Smooth muscle cell of the brain vasculature (primary cell): ENCODE measurements at places on chromosomes 2 and 18.

GRCh38 chr2:68865108-68865507 is 6.1 kb downstream of the BMP10 start:
- DNase-seq = no peak

DNA sequence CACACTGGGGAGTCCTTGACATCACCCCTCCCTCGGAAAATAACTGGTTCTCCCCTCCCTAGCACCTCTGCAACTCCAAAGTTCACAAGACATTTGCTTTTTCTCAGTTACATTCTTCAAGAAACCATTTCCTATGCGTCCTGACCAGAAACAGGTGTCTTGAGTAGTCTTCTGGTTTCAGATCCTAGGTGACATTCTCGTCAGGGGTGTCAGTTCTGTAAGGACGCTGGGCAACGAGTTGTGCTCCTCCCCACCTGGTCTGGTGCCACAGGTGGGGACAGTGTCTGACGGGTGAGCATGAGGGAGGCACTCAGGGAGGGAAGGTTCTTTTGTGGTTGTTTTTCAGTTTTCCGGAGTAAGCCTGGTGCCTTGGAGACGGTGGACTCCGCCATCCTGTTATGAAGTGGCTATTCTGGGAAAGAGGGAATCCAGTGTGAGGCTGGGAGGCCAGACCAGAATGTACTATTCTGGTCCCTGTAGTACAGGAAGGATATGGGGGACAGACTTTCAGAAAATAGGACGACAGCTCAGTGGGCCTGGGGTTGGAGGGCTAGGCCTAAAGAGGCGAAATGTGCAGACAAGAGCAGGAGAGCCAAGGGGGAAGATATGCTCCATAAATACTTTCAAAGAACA is 50.6 kb downstream of the EPAS1 start:
- DNase-seq = no peak

GRCh38 chr2:38636069-38636468 is 29.8 kb upstream of the GALM start:
- DNase-seq = no peak

- no peak for DNase-seq
Measured at GRCh38 chr18:46156124-46156745, 52.0 kb downstream of the HAUS1 start.

DNA sequence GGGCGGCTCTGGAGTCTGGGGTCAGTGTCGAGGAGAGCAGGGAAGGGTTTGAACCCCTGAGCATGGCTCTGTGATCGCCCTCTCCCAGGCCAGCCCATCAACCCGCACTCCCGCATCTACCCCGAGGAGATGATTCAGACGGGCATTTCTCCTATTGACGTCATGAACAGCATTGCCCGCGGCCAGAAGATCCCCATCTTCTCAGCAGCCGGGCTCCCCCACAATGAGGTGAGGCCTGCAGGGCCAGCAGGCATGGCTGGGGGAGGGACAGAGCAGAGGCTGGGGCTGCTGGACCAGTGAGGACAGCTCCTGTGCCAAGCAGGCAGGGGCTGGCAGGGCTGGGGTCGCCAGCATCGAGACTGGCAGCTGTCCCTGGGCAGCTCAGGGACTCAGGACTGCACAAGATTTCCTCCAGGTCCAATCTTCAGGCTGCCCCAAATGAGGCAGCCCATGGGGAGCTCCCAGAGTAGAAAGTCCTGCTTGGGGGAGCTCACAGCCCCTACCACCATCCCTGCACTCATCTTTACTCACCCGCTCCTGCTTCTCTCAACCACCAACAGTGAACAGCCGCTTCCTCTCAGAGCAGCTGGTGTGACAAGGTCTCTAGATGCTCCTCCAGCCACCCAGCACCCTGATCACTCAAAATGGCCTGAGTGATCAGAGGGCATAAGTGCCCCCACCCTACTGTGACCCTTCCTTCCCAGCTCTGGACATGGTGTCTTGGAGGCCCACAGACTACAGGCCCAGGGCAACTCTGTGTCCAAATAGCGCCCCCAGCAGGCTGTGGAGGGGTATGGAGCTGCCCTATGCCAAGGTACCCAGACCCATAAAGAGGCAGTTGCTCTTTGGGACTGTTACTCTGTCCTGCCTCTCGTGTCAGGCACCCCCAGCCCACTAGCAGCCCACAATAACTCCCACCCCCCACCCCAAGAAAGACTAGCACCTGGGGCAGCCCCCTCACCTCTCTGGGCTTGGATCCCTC is 18.3 kb upstream of the ANKRD53 start:
- DNase-seq = no peak

DNA sequence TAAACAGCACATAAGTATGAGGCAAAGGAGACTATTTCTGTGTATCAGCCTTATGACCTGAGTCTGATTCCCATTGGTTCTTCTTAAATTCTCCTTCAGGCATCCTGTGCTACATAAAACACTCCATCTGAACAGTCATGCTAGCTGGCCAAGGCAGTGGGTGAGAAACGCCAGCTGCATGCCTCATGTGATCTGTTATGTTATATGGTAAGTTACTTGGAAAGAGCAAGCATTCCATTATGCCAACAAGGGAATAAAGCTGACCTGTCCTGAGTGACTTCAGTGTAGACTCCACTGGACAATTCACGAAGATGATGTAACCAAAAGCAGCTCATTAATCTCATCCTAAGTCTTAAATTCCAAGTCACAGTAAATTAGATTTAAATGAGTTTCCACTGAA is 216.5 kb upstream of the FN1 start:
- no peak for DNase-seq

GRCh38 chr18:32629292-32629691 is 143.5 kb downstream of the KLHL14 start:
- DNase-seq = no peak

GRCh38 chr2:83471655-83472054 is 987.4 kb downstream of the SUCLG1 start:
- no peak for DNase-seq

DNA sequence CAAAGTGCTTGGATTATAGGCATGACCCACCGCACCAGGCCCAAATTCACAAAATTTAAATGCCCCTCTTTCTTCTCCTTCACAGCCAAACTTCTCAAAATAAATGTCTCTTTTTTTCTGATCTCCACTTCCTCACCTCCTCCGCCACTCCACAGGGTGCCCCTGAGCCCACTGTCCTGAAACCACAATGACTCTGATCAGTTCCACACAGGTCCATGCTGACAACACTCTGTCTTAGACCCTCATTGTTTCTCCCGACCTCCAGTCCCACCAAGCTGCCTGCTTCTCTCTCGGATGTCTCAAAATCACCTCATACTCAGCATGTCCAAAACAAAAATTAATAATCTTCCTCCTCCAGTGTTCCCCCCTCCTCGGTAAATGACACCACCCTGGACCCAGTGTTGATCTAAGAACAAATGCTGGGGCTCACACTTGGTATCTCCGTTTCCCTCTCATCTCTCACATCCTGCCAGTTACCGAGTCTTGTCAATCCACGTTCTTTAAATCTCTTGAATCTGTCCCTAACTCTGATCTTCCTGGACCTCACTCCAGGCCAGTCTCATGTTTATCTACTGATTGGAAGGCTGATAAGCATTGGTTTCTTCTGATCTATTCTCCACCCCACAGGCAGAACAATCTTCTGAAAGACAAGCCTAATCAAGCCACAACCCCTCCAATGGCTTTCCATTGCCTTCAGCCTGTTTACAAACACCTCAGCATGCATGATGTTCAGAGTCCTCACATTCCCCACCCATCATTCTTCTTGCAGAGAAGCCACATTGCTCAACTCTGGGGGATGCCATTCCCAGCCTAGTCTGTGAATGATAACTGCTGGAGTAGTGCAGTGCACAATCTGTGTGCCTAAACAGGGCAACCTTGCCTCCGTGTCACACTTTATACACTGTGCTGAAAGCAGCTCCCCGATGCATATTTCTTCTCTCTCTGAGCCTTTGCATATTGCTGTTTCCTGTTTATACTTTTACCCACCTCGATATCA is 12.4 kb upstream of the ANKRD44 start:
- no peak for DNase-seq

GRCh38 chr2:23452853-23453420 is 68.0 kb downstream of the KLHL29 start:
- DNase-seq = no peak

- no peak for DNase-seq
Measured at GRCh38 chr2:52632543-52632942, 1135.1 kb upstream of the CHAC2 start.

- no peak for DNase-seq
Measured at GRCh38 chr18:506801-507200, 6.3 kb upstream of the COLEC12 start.

- DNase-seq = no peak
Measured at GRCh38 chr2:165499131-165499530, 29.6 kb downstream of the CSRNP3 start.

DNA sequence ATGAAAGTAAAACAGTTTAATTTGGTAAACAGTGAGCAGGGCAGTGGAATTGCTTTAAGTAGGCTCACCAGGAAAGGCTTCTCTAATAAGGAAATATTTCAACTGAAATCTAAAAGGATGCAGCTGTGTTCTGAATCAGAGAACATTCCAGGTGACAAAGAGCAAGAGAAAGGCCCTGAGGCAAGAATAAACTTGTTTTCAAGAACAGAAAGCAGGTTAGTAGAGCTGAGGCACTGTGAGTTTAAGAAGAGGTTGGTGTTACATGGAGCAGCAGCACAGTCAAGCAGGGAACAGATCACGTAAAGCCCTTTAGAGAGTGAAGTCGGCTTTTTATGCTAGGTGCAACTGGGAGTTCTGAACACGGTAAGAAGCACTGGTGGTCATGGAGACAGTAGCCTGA is 57.0 kb upstream of the SCN1A start:
- no peak for DNase-seq

GRCh38 chr2:238527565-238527964 is 100.8 kb downstream of the ASB1 start:
- DNase-seq = no peak

GRCh38 chr2:12733846-12734245 is 17.1 kb downstream of the TRIB2 start:
- DNase-seq = no peak

- no peak for DNase-seq
Measured at GRCh38 chr18:76988031-76988826, 144.4 kb downstream of the MBP start.

- no peak for DNase-seq
Measured at GRCh38 chr2:234852941-234853340, 98.9 kb upstream of the SH3BP4 start.

DNA sequence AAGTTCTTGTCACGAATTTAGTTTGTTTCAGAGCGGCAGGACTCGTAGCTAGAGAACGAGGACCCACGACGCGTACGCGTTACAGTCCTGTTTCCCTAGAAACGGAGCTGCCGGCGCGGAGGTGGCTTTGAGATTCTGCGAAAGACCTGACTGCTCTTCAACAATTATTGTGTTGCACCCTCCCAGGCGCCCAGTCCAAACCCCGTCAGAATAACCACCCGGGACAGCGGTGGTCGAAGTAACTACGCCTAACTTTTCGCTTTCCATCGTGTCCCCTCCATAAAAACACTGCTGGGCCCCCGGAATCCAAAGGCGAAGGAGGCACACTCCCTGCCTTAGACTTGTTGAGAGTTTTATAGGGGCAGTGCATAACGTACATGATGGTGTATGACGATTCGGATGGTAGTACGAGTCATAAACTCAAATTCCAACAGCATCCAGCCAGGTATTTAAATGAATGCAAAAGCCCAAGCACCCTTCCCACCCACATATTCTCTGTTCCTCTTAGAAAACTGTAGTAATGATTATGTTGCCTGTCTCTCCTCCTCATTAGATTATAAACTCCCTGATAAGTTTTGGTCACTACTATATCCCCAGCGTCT is 651 bp upstream of the STAM2 start:
- no peak for DNase-seq

GRCh38 chr2:134272806-134273205 is 18.9 kb downstream of the MGAT5 start:
- no peak for DNase-seq

DNA sequence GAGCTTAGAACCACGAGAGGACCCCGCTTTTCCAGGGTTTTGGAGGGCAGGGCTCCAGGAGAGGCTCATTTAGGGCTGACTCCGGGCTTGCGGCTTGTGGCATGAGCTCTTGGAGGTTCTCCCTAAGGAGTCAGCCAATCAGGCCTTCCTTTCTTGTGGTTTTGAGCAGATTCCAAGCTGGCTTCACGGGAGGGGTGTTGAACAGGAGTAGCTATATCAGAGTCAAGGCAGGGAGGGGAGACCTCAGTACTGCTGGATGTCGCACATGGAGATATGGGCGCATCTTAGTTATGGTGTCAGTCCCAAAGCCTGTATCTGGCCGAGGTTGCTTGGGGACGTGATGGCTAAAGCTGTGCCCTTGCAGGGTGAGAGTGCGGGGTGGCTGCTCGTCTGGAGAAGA is 98.6 kb downstream of the AGAP1 start:
- no peak for DNase-seq

DNA sequence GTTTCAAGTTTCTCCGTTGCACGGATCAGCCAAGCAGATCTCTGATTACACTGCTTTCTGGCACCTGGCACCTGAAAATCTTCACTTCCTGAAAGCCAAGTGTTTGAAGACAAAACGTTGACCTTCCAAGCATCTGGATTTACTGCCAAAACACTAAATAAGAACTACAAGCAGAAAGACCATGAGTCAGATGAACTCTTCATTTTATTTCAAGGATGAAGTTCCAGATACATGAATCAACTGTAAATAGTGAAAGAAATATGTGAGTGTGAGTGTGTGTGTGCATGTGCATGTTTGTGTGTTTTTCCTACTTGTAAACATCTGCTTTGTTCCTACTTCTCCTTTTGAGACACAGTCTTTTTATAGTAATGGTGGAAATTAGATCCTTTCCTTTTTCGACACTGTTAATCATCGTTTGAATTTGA is 60.0 kb upstream of the DTNA start:
- DNase-seq = no peak

DNA sequence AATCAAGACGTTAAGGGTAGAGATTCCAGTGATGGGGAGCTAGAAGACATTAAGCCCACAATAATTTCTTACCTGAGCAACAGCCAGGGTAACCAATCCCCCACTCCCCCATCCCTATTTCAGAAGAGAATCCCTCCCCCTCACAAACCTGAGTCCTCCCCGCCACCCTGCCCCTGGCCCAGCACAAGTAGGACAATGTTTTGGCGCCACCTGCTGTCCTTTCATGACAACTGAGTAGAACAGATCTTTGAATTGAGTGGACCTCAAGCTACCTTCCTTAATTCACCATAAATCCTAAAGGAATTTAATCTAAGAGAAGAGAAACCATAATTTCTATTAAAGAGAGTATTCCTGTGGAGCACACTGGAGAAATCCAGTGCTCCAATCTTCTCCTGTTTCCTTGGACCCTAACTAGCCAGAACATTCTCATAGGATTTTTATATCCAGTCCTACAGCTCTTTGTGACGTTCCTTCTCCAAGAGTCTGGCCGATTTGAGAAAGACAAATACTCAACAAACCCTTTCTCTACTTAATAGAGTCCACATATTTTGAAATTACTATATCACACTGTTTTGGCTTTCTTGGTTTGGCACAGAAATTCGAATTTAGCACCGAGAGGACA is 41.1 kb downstream of the NHEJ1 start:
- DNase-seq = peak; percentile 21

GRCh38 chr2:25165992-25166875 is 2.1 kb downstream of the POMC start:
- DNase-seq = no peak
